ENCODE measurements at places on chromosomes 4 and X.

DNA sequence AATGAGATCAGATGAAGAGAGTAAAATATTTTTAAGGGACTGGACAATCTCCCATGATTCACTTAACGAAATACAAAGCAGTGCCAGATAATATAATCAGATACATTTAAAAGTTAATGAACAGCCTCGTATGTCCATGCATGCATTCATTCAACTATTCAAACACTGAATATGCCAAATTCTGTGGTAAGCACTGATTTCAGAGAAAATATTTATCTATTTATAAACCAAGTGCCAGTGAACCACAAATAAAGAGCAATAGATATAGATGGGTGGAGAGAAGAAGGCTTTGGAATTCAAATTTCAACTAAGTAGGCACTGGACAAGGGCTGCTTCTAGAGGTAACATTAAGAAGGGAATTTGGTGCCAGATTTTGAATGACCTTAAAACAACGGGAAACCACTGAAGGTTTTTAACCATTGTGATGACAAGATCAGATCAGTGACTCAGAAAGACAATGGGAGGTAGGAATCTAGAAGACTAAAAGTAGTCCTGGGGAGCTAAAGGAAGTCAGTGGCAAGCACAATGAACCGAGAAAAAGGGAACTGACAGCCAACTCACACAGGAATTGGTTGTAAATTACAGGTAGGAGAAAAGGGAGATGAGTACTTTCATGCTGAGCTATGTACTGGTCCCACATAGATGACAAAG, 14.2 kb downstream of the ELOVL6 start:
- H3K27me3 ChIP-seq = no peaks in the 10 kb centered on the region
- DNase-seq = no peak
- peaks cover 8% of the 10 kb centered on the region for H3K4me1 ChIP-seq
- peaks cover 31% of the 10 kb centered on the region for H3K36me3 ChIP-seq
- no peak overlapping the region for H3K4me3 ChIP-seq

DNA sequence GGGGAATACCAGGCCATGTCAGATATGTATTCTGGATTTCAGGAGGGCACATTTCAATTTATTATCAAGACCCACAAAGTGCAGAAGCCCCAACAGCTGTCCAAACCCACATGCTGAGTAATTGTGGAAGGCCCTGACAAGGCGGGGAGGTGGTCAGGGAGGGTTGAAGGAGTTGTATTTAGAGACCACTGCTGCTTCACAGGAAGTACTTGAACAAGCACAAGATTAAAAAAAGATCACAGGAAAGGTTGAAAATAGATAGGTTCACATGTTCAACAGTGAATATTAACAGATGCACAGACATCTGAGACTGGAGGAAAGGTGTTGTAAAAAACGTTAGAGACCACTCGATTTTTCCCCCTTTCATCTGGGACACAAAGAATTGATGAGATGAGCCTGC, 17.9 kb downstream of the ATP8A1 start:
- no peak overlapping the region for H3K27ac ChIP-seq
- peaks cover 7% of the 10 kb centered on the region for H3K4me1 ChIP-seq
- no peak overlapping the region for H3K4me3 ChIP-seq
- no peaks in the 10 kb centered on the region for H3K27me3 ChIP-seq
- H3K36me3 ChIP-seq = peaks cover 8% of the 10 kb centered on the region

DNA sequence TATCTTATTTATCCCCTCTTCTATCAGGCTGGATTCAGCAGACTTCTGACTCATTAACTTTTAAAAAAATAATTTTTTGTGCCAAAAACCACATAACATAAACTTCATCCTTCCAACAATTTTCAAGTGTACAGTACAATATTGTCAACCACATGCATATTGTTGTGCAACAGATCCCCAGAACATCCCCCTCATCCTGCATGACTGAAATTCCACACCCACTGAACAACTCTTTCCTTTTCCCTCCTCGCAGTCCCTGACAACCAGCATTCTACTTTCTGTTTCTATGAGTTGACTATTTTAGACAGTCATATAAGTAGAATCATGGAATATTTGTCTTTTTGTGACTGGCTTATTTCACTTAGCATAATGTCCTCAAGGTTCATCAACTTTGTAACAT, 2.2 kb upstream of the MID2 start:
- peaks cover 16% of the 10 kb centered on the region for H3K27me3 ChIP-seq
- H3K4me3 ChIP-seq = no peak overlapping the region
- H3K36me3 ChIP-seq = no peaks in the 10 kb centered on the region
- no peak overlapping the region for H3K27ac ChIP-seq
- DNase-seq = peak; percentile 56

GRCh38 chr4:45621971-45622370, 501.9 kb downstream of the GABRG1 start:
- H3K4me1 ChIP-seq = no peaks in the 10 kb centered on the region
- no peaks in the 10 kb centered on the region for H3K27me3 ChIP-seq
- no peak overlapping the region for H3K4me3 ChIP-seq
- DNase-seq = peak; percentile 75
- peaks cover 7% of the 10 kb centered on the region for H3K36me3 ChIP-seq

- no peaks in the 10 kb centered on the region for H3K36me3 ChIP-seq
- peaks cover 14% of the 10 kb centered on the region for H3K4me1 ChIP-seq
- no peak overlapping the region for H3K4me3 ChIP-seq
- no peak for DNase-seq
- H3K27ac ChIP-seq = no peak overlapping the region
Measured at GRCh38 chr4:71976523-71976922, 55.3 kb upstream of the NPFFR2 start.

- no peaks in the 10 kb centered on the region for H3K4me1 ChIP-seq
- H3K36me3 ChIP-seq = no peaks in the 10 kb centered on the region
- H3K27me3 ChIP-seq = peaks cover 25% of the 10 kb centered on the region
- DNase-seq = peak; percentile 49
- no peak overlapping the region for H3K27ac ChIP-seq
Measured at GRCh38 chr4:114694770-114695169, 96.2 kb downstream of the UGT8 start.

DNA sequence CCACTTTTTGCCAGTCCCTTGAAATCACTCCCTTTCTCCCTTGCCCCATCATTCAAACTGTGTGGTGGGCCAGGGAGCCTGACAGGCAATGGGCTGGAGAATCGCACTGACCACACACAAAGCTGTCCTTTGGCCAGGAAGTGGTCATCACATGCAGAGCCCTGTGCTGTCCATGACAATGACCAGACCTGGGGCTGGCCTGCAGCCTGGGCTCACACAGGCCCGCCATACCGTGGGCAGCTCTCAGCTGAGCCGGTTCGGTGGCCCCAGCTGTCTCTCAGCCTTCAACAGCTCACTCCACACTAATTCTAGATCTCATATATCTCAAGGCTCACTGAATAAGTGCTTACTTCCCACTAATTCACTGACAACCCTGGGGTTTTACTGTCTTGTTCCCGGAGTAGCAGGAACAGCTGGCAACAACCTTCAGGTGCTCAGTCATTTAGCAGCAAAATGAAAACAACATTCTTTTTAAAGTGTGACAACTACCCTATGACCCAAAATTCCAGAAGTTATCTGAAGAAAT, 48.0 kb downstream of the USP46 start:
- DNase-seq = no peak
- no peak overlapping the region for H3K4me3 ChIP-seq
- no peaks in the 10 kb centered on the region for H3K4me1 ChIP-seq
- no peaks in the 10 kb centered on the region for H3K27me3 ChIP-seq
- no peak overlapping the region for H3K27ac ChIP-seq

- no peak overlapping the region for H3K4me3 ChIP-seq
- H3K4me1 ChIP-seq = peaks cover 11% of the 10 kb centered on the region
- no peak overlapping the region for H3K27ac ChIP-seq
- H3K36me3 ChIP-seq = peaks cover 35% of the 10 kb centered on the region
Measured at GRCh38 chrX:110146521-110146920, 143.6 kb downstream of the TMEM164 start.

DNA sequence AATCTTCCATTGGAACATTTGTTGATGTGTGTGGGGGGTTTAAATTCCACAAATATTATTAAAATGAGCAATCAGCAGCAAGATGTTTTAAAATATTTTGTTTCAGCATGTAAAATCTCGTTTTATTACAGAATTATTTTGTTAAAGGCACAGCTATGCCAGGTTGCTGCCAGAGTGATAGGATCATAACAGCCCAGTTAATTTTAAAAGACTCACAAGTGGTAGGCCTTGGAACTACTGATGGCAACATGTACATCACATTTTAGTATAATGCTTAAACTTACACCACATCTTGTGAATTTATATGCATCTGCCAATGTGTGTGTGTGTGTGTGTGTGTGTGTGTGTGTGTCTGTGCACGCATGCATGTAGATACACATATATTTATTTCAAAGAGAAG, 97.8 kb upstream of the SPRY1 start:
- no peak for DNase-seq
- H3K27me3 ChIP-seq = no peaks in the 10 kb centered on the region
- H3K27ac ChIP-seq = peak overlapping the region; percentile 10

DNA sequence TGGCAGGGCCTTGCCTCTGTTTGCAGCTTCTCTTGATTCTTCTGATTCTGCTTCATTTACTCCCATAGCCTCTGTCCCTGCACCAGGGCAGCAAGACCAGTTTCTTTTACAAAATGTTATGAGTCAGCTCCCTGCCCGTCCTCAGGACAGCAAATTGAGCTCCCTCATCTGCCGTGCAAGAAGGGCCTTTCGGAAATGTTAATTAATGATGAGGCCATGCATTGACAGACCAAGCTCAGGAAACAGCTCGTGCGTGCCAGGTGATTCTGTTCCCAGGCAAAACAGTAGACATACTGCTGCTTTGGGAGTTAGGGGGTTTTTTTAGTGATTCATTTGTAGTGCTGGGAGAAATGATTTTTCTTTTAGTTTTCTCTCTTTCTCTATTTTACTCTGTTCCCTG, 231.7 kb downstream of the FBXW7 start:
- no peaks in the 10 kb centered on the region for H3K27me3 ChIP-seq
- no peaks in the 10 kb centered on the region for H3K4me1 ChIP-seq
- DNase-seq = no peak
- H3K27ac ChIP-seq = no peak overlapping the region
- H3K36me3 ChIP-seq = peaks cover 6% of the 10 kb centered on the region

- no peaks in the 10 kb centered on the region for H3K27me3 ChIP-seq
- no peak overlapping the region for H3K4me3 ChIP-seq
- no peak overlapping the region for H3K27ac ChIP-seq
- DNase-seq = peak; percentile 31
- no peaks in the 10 kb centered on the region for H3K4me1 ChIP-seq
Measured at GRCh38 chr4:72779241-72779640, 210.2 kb upstream of the ADAMTS3 start.

DNA sequence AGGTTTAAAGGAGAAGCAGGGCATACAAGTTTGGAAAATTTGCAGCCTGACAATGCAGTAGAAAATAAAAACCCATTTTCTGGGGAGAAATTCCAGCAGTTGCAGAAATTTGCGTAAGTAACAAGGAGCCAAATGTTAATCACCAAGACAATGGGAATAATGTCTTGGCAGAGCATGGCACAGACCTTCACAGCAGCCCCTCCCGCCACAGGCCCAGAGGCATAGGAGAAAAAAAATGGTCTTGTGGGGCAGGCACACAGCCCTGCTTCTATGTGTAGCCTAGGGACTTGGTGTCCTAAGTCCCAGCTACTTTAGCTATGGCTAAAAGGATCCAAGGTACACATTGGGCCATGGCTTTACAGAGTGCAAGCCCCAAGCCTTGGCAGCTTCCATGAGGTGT, 65.7 kb downstream of the SPOCK3 start:
- no peak overlapping the region for H3K27ac ChIP-seq
- no peak overlapping the region for H3K4me3 ChIP-seq
- DNase-seq = no peak
- H3K4me1 ChIP-seq = no peaks in the 10 kb centered on the region
- H3K27me3 ChIP-seq = no peaks in the 10 kb centered on the region
- H3K36me3 ChIP-seq = no peaks in the 10 kb centered on the region

DNA sequence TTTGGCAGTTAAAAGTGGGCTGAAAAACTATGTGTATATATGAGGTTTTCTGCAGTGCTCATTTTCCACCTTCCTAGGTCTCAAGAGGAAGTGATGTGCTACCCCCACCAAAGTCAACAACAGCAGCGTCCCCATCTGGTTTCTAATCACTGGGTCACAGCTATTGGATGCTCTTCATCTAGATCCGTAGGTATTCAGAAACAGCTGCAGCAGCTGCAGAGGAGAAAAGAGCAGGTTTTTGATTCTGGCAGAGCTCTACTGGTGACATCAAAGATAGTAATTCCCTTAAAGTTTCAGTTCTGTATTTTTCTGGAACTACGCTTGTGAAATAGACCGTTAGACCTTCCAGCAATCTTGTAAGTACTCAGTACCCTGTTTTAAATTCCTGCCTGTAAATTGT, 5.8 kb upstream of the GUCY2F start:
- no peak overlapping the region for H3K27ac ChIP-seq
- peaks cover 41% of the 10 kb centered on the region for H3K27me3 ChIP-seq
- no peaks in the 10 kb centered on the region for H3K4me1 ChIP-seq
- no peak overlapping the region for H3K4me3 ChIP-seq

- H3K4me3 ChIP-seq = no peak overlapping the region
- no peaks in the 10 kb centered on the region for H3K4me1 ChIP-seq
- DNase-seq = peak; percentile 2
- no peaks in the 10 kb centered on the region for H3K36me3 ChIP-seq
- no peaks in the 10 kb centered on the region for H3K27me3 ChIP-seq
Measured at GRCh38 chrX:119552508-119552907, 12.7 kb downstream of the STEEP1 start.

GRCh38 chr4:47719576-47719975, 118.3 kb downstream of the CORIN start:
- H3K27me3 ChIP-seq = no peaks in the 10 kb centered on the region
- H3K4me3 ChIP-seq = no peak overlapping the region
- no peak for DNase-seq
- no peaks in the 10 kb centered on the region for H3K36me3 ChIP-seq
- H3K27ac ChIP-seq = no peak overlapping the region

GRCh38 chrX:41732260-41732659, 8.3 kb downstream of the GPR82 start:
- H3K27ac ChIP-seq = no peak overlapping the region
- H3K4me1 ChIP-seq = no peaks in the 10 kb centered on the region
- no peak overlapping the region for H3K4me3 ChIP-seq
- H3K36me3 ChIP-seq = no peaks in the 10 kb centered on the region
- H3K27me3 ChIP-seq = peaks cover 40% of the 10 kb centered on the region

GRCh38 chr4:126679303-126679702, 953.5 kb upstream of the INTU start:
- no peak overlapping the region for H3K4me3 ChIP-seq
- no peak for DNase-seq
- H3K36me3 ChIP-seq = no peaks in the 10 kb centered on the region
- no peak overlapping the region for H3K27ac ChIP-seq

DNA sequence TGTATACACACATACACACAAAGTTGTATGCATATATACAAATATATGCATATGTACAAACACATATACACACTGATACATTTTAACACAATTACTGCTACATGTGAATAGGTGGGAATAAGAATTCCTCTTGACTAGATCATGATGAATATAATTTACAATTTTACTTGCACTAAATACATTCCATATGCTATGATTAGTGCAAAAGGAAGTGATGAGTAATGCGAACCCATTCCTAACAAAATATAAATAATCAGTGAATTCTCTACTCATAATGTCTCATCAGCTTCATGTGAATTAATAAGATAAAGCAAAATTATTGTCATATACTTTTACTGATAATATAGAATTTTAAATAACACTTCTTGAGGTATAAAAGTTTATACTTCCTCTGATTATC, 1077.3 kb upstream of the PCDH10 start:
- H3K27ac ChIP-seq = no peak overlapping the region
- peak; percentile 8 for DNase-seq
- H3K4me1 ChIP-seq = no peaks in the 10 kb centered on the region
- no peaks in the 10 kb centered on the region for H3K27me3 ChIP-seq
- H3K4me3 ChIP-seq = no peak overlapping the region
- H3K36me3 ChIP-seq = no peaks in the 10 kb centered on the region

- no peaks in the 10 kb centered on the region for H3K36me3 ChIP-seq
- no peak overlapping the region for H3K27ac ChIP-seq
- H3K27me3 ChIP-seq = no peaks in the 10 kb centered on the region
- DNase-seq = peak; percentile 50
Measured at GRCh38 chr4:158775091-158775651, 6.3 kb downstream of the FNIP2 start.

Measured in MCF 10A (cell line).